ENCODE measurements at places on chromosomes 3 and 15.

DNA sequence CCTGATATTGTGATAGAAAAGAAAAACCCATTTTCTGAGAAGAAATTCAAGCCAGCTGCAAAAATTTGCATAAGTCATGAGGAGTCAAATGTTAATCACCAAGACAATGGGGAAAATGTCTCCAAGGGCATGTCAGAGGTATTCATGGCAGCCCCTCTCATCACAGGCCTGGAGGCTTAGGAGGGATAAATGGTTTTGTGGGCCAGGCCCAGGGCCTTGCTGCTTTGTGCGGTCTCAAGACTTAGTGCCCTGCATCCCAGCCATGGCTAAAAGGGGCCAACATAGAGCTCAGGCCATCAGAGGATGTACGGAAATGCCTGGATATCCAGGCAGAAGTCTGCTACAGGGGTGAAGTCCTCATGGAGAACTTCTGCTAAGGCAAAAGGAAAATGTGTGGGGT lies 631.1 kb downstream of the NLGN1 start:
- DNase-seq = no peak

- no peak for DNase-seq
These were observed 34.6 kb upstream of the PPIB start for GRCh38 chr15:64197425-64197824.

DNA sequence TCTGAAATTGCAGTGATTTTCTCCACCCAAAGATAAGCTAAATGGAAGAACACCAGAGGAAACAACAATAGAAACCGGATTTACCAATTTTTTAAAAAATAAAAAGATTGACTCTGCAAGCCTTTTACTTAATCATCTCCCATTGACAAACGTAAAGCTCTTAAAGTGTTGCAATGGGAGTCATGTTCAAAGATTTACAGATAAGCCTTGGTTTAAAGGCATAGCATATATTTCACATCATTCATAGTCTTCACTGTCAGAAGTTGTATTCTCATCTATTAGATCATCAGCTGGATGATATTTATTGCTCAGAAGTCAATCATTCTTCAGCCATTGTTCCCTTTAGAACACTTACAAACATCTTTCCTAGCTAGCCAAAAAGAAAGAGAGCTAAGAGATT lies 397.6 kb downstream of the GBE1 start:
- DNase-seq = no peak

GRCh38 chr3:40097131-40098117 lies 212.1 kb upstream of the EIF1B start:
- no peak for DNase-seq

DNA sequence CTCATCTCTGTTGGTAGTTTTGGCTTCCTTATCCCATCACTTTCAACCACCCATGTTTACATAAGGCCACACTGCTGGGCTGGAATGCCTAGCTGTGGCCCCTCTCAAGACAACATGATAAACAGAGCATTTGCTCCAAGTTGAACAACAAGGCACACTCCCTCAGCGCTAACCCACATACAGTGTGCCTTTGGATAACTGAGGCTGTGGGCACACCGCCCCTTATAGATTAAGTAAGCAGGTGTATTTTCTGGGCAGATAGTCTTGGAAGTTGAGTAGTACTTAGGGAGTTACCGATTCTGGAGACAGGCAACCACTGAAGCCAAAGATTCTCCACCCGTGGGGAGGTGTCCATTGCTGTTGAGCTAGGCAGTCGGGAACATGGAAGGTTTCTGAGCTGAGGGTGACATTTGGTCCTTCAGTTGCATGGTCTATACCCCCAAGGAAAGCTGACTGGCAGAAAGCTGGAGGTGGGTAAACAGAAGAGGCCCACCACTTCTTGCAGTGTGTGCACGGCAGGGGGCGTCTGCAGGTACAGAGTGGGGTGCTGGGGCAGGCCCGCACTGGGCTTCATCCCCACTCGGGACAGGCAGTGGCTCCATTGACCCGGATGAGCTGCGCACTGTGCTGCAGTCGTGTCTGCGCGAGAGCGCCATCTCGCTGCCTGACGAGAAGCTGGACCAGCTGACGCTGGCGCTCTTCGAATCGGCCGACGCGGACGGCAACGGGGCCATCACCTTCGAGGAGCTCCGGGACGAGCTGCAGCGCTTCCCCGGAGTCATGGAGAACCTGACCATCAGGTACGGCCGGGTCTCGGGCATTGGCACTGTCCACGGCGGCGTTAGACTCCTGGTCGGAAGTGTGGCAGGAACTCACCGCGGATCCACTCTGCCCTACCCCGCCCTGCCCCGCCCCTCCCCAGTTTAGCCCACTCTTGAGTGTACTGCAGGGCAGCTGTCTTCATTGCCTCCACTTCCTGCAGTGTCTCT lies 16.8 kb downstream of the NOX5 start:
- DNase-seq = peak; percentile 23

DNA sequence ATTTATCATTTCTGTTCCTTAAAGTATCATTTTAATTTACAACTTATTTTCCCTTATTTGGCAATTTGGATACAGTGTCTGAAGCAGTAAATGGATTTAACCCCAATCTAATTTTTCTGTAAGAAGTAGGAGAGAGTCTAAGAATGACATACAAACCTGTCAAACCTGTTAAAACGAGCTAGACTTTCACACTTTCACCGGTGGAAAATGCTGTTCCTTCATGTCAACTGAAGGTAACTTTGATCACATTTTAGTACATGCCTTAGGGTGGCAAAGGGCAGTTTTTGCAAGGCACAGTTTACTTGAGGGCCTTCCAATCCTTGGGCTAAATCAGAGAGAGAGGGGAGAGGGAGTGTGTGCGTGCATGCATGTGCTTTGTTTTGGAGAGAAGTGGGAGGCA lies 221.4 kb downstream of the THSD4 start:
- DNase-seq = no peak

DNA sequence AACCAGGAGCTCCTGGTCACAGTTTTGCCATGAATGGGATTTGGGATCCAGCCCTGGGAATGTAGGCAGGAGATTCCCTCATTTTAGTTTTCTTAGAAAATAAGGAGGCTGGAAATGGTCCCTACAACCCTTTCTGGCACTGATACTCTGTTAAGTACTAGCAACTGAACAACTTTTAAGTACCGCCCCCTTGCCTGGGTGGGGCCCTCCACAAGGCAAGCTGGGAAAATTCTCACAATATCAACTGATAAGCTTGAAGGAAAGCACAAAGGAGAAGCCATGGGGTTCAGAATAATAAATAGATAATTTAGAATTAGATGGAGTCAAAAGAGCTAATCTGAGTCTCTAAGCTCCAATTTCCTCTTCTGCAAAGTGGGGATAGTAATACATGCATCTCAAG lies 4.2 kb upstream of the DGKG start:
- DNase-seq = no peak
